ENCODE measurements at places on chromosomes 13 and 19.

GRCh38 chr13:112669881-112670499, 19.8 kb upstream of the ATP11A start:
- peak; percentile 43 for DNase-seq

DNA sequence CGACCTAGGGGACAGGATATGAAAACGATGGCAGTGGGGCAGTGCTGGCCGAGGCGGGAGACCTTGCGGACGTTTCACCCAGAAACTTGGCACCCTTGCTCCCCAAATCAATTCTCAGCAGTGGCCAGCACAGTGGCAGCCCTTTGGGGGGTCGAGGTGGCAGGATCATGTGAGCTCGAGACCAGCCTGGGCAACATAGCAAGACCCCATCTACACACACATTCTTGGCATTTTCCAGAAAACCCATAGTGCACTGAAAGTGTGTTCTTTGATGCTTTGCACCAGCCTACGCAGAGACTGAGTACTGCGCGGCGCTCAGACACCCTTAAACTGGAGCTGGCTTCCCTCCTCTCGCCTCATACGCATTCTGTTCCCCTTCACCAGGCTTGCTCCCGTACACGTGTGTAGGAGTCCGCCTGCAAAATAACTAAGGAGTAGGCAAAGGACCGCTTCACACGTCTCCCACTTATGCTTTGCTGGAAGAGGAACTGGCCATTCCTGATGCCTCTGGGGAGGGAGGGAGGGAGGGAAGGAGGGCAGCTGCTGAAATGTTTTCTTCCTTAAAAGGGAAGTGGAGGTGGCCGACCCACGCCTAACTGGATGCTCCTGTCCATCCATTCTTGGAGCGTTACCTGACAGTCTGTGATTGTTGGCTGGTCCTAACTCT, 23.5 kb upstream of the MIER2 start:
- DNase-seq: no peak

- DNase-seq: no peak
Measured at GRCh38 chr13:70432276-70432805, 324.1 kb upstream of the KLHL1 start.

GRCh38 chr19:15200553-15201364, at the start of gene NOTCH3:
Gene NOTCH3 (minus strand): TSS chr19:15200995. CDS start chr19:15200905, 90 bp downstream.
- DNase-seq: no peak
